ENCODE measurements at places on chromosomes 12 and 14.

DNA sequence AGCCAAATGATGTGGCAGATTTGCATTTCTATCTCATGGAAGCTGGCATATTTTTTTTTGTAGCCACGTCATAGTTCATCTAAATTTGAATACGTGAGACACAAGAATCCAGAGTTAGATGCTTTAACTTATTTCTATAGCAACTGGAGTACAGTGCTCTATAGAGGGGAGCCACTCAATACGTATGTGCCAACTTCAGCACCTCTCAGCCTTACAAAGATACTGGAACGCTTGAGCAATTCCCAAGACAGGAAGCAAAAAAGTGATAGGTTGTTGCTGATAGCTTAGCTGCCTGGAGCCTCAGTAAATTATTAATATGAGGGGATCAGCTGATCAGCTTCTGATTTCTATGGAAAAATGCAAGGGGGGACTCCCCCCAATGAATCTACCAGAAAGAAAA lies 24.1 kb upstream of the PELI2 start:
- no peak for DNase-seq

- no peak for DNase-seq
Measured at GRCh38 chr12:68638721-68639395, 28.2 kb downstream of the RAP1B start.

GRCh38 chr12:104175726-104176247 lies 37.8 kb upstream of the NFYB start:
- DNase-seq, result no peak

DNA sequence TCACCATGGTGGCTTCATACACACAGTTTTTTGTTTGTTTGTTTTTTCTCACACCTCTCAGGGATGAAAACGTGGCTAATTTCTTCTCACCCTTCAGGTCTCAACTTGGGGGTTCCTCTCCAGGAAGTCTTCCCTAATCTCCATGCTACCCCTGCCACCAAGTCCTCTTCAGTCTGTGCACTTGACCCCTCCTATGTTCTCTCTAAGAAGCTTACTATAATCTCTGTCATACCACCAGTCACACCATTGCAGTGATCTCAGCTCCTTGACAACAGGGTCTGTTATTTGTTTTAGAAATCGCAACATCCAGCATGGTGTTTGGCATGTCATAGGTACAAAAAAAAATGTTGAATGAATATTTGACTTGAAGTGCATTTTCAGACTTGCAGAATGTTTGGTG lies 83.4 kb downstream of the PRORP start:
- no peak for DNase-seq

DNA sequence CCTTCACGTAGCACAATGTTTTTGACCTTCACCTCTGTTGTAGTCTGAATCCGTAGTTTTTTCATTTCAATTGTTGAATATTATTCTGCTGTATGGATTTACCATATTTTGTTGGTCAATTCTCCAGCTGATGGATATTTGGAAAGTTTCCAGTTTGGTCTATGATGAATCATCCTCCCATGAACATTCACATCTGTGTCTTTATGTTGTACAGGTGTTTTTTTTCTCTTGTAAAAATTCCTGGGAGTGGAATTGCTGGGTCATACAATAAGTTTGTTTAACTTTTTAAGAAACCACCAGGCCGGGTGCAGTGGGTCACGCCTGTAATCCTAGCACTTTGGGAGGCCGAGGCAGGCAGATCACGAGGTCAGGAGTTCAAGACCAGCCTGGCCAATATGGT lies 36.7 kb upstream of the GNG2 start:
- DNase-seq, result peak; percentile 19

DNA sequence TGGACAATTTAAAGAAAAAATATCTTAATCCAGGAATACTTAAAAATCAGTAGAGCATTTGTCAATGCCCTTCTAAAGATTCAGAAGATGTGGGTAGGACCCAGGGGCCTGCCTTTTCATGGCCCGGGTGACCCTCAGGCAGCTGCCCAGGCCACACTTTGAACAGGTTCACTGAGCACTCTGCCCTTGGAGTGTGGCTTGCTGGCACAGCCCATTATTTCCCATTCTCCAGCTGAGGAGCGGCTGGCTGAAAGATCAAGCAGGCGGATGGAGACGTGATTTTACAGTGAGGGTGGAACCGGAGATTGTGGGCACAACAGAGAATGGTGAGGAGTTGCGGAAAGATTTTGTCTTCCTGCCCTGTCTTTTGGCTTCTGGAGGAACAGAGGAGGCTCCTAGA lies 7.1 kb upstream of the PRPH start:
- no peak for DNase-seq

GRCh38 chr14:37196604-37197420 lies 925 bp upstream of the MIPOL1 start:
- DNase-seq, result no peak

DNA sequence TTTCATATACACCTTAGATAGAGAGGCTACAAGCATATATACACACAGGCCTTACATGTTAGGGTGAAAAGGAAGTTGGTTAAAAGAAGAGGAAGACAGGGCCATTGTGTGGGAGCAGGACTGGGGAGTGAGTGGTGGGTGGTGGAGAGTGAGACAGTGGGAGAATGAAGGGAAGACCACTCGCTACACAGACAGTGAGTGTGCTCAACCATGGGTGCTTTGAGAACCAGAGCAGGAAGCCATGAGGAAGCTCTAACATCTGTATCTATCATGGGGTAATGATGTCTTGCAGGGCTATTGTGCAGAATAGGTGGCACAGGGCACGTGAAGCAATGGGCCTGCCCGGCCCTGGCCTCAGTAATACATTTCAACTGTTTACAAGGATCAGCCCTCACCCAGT lies 11.4 kb upstream of the KRT74 start:
- DNase-seq, result no peak

DNA sequence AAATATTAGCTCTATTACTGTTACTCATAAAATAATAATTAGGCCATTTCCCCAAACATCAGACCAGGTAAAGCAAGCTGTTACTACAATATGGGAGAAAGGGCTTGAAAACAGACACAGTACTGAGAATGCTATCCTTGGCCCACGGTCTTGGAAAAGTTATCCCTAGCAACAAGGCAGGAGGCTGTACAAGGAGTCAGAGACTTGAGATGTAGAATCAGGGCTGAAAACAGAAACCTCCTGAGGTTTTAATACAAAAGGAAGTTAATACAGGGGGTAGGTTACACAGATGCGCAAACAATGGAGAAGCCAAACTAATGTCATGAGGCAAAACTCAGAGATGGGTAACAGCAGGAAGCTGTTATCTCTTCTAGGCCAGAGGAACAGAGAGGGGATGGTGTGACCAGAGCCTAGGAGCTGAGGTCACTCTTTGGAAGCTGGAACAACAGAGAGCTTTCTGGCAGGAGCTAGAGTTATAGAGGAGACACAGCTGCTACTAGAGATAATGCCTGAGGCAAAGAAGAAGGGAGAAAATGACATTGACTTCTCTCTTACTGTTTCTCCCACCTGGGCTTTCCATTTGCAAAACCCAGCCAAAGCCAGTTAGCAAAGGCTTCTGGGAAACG lies 248.8 kb downstream of the SUDS3 start:
- peak; percentile 16 for DNase-seq

GRCh38 chr14:71001742-71002141 lies 94.5 kb downstream of the PCNX1 start:
- no peak for DNase-seq

- peak; percentile 19 for DNase-seq
Measured at GRCh38 chr14:77478796-77479195, 19.8 kb downstream of the ISM2 start.

DNA sequence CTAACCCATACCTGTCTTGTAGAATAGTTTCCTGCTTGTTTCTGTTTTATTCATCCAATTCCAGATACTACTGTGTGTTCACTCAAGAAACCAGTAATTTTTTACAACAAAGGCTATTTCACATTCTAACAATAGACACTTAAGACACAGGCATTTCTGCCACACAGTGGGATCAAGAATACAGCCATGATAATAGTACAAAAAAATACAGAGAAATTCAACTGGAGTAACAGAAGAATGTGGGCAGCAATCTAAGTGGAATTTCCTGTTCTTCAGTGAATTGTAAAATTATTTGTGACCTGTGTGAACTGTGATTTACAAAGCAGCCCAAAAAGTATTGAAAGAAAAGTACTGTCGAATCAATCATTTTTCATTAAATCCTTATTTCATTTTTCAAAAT lies 282.9 kb downstream of the CCER1 start:
- DNase-seq, result no peak

- no peak for DNase-seq
Measured at GRCh38 chr12:94721173-94721572, 70.8 kb upstream of the TMCC3 start.

DNA sequence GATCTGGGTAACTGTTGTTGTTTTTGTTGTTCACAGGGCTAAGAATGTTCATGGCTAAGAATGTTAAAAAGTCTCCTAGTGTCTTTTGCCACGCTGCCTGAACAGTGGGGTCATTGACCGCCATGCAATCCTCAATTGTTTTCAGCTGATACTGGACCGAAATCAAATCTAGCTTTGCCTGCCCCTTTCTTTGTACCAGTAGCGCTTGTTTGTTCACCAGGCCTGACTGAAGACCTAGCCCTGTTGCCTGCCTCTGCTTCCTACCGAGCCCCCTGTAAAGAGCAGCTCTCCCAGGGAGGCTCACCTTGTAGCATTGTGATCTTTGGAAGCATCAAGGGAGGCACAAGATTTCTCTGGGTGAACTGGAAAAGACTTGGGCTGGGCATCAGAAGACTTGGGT lies 6.7 kb downstream of the PSEN1 start:
- no peak for DNase-seq

GRCh38 chr14:21557084-21557901 lies 22.6 kb downstream of the OR10G3 start:
- DNase-seq, result peak; percentile 96

- DNase-seq, result no peak
Measured at GRCh38 chr12:108854451-108855283, 2.7 kb downstream of the SSH1 start.

GRCh38 chr12:67925552-67925951 lies 63.7 kb upstream of the IFNG-AS1 start:
- DNase-seq, result no peak

DNA sequence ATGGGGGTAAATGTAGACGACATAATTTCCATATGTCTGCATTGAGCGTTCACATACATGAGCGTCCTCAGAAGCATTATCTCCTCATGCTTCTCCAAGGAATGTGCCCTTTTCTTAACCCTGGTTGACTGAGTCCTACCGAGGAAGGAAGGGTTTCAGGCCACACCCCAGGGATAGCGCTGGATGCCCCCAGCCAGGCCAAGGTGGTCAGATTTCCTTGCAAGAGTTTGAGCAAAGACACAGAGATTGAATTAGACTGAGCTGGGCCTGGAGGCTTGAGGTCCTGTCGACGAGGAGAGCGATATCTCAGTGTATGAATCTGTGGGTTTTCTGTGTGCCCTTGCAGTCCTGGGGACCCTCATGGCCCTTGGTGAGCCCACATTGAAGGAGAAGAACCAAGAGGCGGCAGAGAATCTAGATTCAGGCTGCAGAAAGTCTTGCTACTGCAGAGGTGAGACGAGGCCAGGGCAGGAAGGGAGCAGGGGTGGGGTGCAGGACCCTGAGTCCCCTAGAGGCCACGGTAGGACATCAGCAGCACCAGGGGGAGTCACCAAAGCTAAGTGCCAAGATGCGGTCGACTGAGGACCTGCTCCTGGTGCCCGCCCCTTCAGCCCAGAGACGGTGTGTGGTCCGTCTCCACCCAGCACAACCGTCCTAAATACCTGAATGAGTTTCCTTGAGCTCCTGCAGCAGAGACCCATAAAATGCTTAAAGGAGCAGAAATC lies 94.7 kb upstream of the DIO3 start:
- DNase-seq, result no peak

DNA sequence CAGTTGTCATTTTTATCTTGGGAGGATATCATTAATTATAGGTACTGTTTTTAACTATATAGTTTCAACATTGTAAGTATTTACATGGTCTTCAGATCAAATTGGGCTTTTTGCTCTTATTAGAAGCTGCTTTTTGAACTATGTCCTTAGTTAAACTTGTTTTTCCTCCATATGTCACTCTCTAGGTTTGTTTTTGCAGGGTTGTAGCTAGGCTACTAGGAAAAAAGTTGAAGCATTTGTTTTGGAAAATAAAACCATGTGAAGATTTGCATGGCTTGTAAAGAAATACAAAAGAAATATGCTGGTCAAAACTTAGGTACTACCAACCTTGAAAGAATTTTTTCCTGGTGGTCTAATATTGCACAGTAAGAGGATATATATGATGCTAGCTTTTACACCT lies 3.4 kb downstream of the ARID2 start:
- no peak for DNase-seq

DNA sequence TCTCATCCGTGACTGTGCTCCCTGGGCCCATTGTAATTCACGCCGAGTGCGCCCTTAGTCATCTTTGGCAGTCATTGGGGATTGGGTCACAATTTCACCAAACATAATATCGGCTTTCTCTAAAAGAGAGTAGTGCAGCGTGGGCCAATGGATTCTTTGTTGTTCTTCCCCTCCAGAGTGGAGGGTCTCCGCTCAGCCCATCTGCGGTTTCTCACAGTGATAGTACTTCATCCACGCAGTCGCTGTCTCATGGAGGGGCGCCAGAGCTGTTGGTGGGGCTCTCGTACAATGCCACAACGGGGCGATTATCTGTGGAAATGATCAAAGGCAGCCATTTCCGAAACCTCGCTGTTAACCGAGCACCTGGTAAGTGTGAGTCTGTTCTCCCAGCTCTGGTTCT lies 321.8 kb downstream of the SNAPC1 start:
- DNase-seq, result no peak

- DNase-seq, result peak; percentile 98
Measured at GRCh38 chr14:91164676-91165075, 50.8 kb downstream of the DGLUCY start.

DNA sequence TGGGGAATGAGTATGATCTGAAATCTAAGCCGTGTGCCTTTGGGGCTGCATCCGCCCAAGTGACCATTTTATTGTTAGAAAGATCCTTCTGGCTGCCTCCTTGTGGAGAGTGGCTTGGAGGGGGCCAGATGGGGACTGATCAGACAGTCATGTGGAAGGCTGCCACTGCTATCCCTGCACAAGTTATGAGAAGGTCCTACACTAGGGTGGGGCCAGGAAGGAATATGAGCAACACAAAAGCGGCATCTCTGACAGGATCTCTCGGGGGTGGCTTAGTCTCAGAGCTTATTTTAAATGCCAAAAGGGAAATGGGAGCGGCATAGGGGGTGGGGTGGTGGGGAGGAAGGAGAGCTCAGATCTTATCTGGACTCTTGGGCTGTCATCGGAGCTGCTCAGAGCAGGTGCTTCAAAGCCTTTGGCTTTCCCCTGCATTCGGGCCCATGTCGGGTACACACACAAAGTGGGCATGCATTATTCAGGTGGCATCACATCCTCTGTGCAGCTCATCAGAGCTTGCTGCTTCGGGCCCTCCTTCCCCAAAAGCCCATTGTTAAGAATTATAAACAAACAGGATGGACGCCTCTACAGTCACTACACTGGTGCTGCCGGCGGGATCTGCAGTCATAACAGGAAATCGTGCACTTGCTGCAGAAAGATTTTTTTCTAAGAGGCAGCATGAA lies 805.4 kb downstream of the VRK1 start:
- DNase-seq, result no peak

DNA sequence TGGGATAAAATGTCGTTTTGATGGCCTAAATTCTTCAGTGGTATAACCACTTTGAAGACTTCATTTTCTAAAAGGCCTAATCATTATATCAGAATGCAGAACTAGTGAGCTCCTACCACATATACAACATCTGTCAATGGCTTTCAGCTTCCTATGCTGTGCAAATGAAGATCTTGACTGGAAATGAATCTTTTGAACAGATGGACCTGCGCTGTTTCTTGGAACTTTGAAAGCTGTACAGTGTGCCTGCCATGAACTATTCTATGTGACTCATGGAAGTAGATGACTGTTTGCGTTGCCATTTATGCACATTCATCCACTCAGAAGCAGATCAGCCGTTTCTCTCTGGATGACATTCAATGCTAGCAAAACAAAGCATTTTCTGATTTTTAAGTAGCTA lies 542.2 kb upstream of the USP15 start:
- no peak for DNase-seq

All from NCI-H69 (cell line).